ENCODE measurements at places on chromosomes 3 and 15.
A peak's percentile ranks its signal among the peaks of the same experiment; 100 is the strongest.

DNA sequence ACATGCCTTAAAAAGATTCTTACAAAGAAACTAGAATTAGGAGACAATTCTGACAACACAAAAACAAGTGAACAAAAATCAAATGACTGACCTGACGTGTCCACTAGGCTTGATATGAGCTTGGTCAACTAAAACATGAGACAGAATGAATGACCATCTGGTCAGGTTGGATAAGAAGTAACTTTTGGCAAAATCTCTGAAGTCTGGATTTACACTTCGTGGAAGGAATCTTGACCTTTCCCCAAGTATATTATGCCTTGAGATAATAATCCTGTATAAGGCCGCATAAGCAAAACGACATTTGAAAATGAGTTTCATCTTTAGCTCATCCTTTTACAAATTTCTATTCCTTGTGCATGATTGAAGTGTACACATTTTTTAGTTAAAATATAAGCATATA is 1.1 kb upstream of the TF start:
- no peak for DNase-seq

DNA sequence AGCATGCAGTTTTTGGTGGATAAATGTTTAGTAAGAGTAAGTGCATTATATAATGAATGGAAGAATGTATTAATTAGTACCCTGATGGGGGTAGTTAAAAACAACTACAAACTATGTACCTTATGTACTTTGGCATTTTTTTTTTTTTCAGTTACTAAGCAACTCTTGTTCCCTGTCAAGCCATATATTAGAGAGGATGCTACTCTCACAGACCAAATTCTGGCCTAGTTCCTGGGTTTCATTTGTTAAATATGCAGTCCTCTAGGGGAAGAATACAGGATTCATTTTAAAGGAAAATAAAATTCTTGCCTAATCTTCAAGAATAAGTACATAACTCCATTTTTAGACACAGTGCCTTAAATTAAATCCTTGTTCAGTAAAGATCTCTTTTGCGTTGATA is 16.9 kb downstream of the FAM98B start:
- DNase-seq, result no peak

- no peak for DNase-seq
These were observed 28.1 kb downstream of the CCNL1 start for GRCh38 chr3:157131861-157132260.

DNA sequence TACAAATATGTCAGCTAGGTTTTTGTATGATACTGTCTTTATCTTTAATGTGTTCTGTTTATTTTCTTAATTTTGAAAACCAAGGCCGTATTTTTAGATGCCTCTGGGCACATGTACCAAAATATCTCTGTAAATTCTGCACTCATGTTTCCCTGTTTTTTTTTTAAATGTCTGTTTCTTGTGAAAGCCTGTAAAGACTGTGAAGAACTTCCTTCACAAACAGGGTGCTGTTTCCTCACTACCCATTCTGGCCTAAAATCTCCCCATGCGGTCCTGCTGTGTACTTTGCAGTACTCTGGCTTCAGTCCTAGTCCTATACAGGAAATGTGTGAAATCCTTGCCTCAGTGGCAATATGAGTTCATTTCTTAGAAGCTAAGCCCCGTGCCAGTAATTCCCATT is 133.4 kb upstream of the ZBTB20 start:
- no peak for DNase-seq

DNA sequence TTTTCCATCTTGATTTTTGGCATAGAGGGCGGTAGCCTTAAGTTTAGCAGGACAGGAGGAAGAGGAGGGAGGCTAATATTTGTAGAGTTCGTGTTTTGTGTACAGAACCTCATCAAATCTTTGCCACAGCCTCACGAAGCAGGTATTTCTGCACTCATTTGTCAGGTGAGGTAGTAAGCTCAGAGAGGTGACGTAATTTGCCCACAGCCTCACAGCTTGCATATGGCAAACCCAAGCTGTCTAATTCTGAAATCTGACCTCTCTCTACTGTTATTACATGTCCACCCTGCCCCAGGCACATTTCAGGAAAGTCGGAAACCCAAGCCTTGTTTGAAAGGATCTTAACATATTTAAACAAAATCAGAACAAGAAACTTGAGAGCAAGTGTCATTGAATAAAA is 91.1 kb upstream of the TPM1 start:
- no peak for DNase-seq

GRCh38 chr3:154464440-154465190 is 34.6 kb upstream of the GPR149 start:
- no peak for DNase-seq

GRCh38 chr3:132218817-132219755 is 98.1 kb upstream of the ACP3 start:
- no peak for DNase-seq

GRCh38 chr3:176037636-176038035 is 1159.6 kb downstream of the TBL1XR1 start:
- DNase-seq, result no peak

DNA sequence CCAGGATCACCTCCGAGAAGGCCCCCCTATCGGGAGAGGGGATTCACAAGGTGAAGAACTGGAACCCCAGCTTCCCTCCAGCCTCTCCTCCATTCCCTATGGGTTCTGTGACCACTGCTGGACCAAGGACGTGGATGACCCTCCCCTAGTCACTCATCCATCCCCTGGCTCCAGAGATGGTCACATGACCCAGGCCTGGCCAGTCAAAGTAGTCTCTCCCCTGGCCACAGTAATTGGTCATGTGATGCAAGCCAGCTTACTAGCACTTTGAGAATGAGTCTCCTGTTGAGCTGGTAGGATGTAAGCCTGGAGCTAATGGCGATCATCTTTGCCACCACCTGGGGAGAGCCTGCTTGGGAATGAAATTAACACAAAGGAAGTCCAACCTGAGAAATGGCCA is 3.9 kb downstream of the CAMK1 start:
- DNase-seq, result no peak

DNA sequence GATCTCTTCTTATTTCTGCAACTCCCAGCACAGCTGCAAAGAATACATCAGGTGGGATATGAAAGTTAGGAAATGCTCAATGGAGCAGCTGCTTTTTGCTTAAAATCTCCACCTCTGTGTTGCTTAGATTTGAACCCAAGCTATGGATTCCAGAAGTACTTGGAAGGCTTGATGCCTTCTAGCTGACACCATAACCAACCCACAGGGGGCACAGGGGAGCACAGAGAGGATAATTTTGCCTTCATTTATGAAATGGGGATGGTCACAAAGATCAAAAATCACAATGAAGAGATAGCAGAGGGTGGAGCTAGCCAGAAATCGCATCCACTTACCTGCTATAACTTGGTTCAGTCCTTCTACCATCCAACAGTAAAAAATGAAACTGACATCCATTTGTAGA is 75.7 kb downstream of the DUT start:
- no peak for DNase-seq

GRCh38 chr3:167750272-167750971 is 14.9 kb downstream of the SERPINI1 start:
- DNase-seq, result no peak

DNA sequence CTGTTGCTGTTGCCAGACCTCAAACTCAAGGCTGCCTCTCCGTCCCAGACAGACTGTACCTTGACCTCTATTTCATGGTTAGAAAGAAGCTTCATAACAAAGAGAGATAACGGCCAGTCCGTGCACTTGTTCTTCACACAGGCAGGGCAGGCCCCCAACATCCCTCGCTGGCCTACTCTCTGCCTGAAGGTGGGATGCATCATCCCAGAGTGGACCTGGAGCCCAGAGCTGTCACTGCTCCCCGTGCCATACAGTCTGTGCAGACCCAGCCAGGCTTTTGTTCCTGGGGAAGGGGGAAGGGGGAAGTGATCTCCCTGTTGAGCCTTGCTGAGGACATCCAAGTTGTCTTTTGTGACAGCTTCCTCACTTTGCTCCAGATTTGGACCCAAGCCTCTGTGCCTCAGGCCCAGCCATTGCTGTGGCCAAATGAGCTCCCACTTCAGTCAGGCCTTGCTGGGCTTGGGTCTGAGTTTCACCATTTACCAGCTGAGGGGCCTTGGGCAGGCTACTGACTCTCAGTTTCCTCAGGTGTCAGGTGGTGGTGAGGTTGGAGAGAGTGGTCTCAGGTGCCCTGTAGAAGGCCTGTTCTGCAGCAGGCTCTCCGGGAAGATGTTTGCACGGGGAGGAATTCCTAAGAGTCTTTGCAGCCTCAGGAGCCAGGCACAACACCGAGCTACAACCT is 141.6 kb downstream of the DNAJB8 start:
- peak; percentile 36 for DNase-seq

DNA sequence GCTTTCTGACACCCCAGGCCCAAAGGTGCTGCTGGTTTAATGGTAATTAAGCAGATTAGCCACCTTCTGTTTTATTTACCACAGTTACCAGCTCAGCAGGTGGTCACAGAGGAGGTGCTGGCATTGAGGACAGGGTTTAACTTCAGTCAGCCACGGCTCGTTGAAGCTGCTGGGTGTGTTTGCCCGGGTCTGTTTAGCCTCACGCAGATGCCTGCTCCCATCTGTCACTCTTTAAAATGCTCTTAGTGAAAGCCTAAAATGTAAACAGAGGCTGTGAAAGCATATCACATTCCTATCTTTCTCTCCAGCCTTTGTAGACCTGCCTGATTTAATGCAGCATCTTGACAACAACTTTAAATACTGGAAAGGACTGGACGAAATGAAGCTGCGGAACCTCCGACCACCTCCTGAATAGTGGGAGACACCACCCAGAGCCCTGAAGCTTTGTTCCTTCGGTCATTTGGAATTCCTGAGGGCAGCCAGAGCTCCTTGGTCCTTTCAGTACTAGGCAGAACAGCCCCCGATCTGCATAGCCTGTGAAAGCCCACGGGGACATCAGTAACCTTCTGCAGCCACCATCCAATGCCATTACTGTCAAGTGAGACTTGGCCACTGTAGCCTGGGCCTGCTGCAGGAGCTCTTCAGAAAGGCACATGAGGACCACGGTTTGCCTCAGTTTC is 156.0 kb downstream of the PDE8A start:
- DNase-seq, result no peak

DNA sequence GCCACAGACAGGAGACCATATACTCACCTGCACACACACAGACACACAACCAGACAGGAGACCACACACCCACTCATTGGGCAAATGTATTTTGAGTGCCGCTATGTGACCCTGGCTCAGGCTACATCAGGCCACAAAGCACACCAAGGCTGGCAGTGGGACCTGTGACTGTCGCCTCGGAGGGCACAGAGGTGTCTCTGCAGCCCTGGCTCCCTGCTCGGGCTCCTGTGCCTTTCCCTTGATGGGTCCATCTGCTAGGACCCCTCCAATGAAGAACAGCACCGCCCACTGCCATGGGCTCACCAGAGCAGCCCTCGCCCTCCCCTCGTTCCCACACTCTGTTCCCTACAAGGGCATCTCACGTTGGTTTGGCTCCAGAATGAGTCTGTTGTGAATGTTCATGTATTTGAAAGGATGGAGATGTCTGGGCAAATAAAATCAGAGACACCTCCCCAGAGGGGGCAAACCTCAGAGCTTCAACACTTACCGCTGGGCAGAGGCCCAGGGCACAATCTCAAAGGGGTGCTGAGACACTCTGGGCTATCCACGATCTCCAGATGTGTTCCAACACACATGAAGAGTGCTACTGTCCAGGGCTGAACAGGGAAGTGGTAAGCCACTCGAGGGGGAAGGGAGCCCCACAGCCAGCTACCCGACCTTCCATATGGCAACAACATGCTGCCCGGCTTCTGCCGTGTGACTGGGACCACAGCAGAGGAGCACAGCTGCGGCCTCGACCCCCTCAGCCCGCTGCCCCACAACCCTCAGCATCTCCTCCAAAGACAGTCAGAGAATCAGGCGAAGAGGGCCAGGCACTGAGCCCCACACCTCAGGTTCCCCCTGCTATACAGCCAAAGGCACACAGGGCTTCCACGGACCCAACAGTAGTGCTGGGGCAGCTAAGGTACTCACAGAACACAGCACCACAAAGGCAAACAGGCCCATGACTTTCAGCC is 74.9 kb downstream of the OCA2 start:
- no peak for DNase-seq

GRCh38 chr15:23877502-23878412 is 190.7 kb upstream of the NDN start:
- peak; percentile 64 for DNase-seq

DNA sequence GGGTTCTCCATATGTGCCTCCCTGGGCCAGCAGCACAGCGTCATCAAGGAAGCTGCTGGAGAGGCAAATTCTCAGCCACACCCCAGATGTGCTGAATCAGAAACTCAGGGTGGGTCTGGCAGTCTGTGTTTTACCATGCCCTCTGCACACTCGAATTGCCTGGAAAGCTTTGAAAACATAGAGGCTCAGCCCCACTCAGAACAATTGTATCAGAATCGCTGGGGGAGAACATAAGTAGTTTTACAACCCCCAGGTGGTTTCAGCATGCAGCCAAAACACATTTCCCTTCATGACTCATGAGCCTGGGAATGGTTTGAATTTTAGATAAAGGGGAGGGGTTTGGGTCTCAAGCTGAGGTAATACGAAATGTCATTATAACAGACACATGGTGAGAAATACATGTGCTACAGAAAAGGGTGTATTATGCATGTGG is 9.6 kb downstream of the TGM4 start:
- DNase-seq, result no peak

- no peak for DNase-seq
These were observed 2.2 kb downstream of the VPS8 start for GRCh38 chr3:184814214-184814613.

DNA sequence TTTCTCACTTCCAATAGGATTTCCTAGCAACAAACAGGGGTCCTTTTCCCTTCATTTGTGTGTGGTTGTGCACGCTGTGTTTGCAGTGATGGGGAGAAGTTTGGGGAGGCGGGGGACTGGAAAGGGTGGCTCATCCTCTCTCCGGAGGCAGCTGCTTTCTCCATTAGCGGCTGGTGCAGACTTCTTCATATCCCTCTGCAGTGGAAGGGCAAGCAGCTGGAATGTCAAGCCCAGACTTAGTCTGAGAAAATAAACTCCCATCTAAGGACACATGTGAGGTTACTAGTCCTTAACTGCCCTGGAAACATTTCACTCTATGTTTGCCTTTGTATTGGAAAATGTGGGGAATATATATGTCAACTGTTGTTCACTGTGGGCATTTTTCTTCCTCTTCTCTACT is 467.0 kb upstream of the RASGRP1 start:
- DNase-seq, result no peak
